ENCODE measurements at places on chromosomes 4 and X.

DNA sequence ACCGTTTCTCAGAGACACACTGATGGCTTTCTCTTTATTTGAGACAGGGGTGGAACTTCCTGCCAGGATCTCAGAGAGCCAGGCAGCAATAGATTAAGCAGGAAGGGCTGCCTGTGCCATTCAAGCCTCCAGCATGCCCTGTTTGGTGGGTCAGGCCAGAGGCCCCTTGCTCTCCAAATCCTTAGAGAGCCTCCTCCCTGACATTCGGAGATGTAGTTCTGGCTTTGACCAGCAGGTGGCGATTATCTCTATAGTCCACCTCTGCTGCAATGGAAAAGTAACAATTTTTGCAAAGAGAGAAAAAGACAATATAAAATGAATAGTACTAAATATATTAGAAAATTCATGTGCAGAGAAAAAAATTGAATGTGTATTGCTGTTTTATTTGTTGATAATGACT, 93.9 kb downstream of the NXF2B start:
- DNase-seq: peak; percentile 63

- DNase-seq: no peak
Measured at GRCh38 chr4:30863021-30863420, 142.9 kb downstream of the PCDH7 start.

- DNase-seq: no peak
Measured at GRCh38 chr4:25801594-25801993, 61.2 kb downstream of the SEL1L3 start.

DNA sequence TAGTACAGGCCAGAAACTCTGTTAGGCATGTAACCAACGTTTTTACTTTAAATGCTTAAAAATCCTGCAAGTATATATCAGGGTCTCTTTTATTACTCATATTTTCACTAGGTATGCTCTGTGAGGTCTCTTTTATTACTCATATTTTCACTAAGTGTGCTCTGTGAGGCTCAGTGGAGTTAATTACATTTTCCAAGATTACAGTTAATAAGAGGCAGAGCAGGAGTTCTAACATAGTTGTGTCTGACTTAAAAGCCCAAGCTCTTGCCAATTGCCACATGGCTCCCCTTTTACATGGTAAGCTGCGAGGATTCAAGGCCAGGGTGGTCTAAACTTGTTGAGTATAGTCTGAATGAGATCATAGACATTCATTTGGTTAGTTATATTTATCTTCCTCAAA, 81.0 kb upstream of the ARMCX2 start:
- DNase-seq: no peak

DNA sequence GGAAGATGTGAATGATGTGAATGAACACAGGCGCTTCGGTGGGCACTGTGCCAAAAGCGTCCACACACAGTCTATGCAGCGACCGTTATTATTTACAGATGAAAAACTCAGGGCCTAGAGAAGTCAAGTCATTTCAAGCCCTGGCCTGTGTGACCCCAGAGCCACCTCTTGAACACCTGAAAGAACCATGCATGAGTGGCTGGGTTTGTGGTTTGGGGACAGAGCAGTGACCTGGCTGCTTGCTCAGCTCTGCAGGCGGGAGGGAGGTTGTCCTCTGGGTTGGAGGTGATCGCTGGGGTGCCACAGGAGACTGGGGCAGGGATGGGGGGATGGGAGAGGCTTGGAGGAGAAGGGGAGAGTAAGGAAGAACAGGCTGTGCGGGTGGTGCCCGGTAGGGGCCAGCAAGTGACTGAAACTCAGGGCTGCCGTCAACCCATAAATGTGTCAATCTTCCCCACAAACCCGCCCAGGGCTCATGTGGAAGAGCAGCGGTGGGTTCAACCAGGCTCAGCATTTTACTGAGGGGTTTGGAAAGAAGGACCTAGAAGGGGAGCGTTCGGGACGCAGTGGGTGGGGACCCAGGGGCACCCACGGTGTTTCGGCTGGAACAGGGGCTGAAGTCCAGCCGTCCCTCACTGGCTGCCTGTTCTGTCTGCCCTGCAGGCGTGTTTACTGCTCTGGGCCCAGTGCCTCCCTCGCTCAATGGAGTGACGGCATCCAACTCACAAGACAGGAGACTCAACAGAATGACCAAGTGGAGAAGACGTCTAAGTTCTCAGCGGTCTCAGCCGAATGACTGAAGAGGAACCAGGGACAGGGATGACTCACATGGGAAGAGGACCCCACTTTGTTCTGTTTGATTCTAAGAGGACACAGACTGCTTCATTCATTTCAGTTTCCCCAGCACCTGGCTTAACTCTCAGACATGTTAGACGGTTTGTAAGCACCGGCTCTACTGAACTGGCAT, 167.8 kb downstream of the AFAP1 start:
- no peak for DNase-seq

GRCh38 chrX:96861218-96861617, 22.5 kb upstream of the RPA4 start:
- no peak for DNase-seq

- no peak for DNase-seq
Measured at GRCh38 chr4:73998040-73999011, at the start of gene CXCL5. CXCL5 (minus strand) TSS chr4:73998677; CDS start chr4:73998581, 96 bp downstream.

DNA sequence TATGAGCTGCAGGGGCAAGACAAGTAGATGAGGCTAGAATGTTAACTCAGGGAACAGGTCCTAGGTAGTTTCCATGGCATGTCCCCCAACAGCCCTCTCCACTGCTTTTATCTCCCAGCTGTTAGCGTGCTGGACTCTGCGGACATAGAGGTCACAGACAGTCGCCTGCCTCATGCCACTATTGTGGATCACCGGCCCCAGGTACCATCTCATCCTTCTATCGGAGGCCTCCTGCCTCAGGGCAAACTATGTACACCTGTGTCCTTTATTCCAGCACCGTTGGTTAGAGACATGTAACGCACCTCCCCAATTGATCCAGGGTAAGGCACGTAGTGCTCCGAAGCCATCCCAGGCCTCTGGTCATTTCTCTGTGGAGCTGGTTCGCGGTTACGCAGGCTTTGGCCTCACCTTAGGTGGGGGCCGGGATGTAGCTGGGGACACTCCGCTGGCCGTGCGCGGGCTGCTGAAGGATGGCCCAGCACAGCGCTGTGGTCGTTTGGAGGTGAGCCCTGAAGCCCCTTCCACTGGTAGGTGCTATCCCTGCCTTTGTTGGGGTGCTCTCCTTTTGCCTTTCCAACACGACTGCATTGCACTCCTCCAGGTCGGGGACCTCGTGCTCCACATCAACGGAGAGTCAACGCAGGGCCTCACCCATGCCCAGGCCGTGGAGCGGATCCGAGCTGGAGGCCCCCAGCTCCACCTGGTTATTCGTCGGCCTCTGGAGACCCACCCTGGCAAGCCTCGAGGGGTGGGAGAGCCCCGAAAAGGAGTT, 2.2 kb downstream of the MAGIX start:
- DNase-seq: no peak

- DNase-seq: no peak
Measured at GRCh38 chr4:172830295-172830764, 338.3 kb upstream of the GALNT7 start.

DNA sequence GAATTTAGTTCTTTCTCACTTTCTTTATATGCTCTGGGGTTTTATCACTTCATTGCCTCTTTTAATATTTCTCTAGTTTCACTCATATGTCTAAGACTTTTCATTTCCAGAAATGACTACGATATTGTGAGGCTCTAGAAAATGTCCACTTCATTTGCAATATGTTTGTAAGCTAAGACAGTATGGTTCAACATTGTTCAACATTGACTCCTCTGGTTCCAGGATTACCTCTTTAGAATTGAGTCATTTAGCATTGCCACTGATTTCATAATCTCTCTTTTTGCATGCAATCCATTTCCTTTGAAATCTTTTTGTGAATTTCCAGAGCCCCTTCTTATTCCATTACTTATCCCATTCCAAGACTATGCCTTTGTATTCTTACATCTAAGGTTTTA, 32.3 kb downstream of the BBS12 start:
- DNase-seq: no peak

GRCh38 chrX:121598356-121598755, 550.9 kb downstream of the GLUD2 start:
- DNase-seq: no peak

DNA sequence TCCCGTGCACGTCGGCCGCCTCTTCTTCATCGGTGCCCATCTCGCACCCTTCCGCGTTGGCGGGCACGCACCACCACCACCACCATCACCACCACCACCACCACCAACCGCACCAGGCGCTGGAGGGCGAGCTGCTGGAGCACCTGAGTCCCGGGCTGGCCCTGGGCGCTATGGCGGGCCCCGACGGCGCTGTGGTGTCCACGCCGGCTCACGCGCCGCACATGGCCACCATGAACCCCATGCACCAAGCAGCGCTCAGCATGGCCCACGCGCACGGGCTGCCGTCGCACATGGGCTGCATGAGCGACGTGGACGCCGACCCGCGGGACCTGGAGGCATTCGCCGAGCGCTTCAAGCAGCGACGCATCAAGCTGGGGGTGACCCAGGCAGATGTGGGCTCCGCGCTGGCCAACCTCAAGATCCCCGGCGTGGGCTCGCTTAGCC, 1.4 kb downstream of the POU4F2 start:
- no peak for DNase-seq

- DNase-seq: no peak
Measured at GRCh38 chr4:13298655-13299054, 185.5 kb downstream of the RAB28 start.

- no peak for DNase-seq
Measured at GRCh38 chr4:70337886-70338420, 3.2 kb downstream of the CABS1 start.

DNA sequence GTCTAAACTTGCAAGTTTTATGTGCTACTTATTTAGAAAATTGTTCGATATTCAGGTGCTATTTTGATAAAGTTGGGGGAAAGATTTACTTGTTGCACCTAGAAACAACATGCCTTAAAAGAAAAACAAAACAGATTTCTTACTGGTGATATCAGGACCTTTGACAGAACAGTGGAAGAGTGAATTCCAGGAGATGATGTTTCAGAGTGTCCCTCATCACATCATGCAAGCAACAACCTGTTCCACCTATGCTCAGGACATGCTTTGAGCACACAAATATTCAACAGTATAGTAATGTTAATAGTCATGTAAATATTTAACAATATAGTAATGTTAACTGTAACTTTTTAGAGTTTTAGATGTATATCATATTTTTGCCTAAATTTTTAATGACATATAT, 23.9 kb upstream of the RNF128 start:
- no peak for DNase-seq

DNA sequence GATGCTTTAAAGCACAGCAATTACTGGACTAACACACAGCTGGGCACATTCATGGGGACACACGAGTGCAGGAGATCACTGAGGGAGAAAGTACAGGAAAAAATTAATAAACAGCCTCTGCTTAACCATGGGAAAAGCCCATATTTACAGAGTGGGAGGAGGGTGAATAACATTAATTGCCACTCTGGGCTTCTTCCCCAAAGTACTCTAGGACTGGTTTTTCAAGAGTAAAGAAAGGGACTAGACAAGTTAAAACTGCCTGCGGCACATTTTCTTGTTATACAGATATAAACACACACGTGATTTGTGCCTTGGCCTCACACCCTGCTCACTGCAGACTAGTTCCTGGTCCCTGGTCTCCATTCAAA, 179.7 kb upstream of the TET2 start:
- DNase-seq: no peak

- DNase-seq: no peak
Measured at GRCh38 chr4:1050486-1051213, 39.2 kb downstream of the FGFRL1 start.

DNA sequence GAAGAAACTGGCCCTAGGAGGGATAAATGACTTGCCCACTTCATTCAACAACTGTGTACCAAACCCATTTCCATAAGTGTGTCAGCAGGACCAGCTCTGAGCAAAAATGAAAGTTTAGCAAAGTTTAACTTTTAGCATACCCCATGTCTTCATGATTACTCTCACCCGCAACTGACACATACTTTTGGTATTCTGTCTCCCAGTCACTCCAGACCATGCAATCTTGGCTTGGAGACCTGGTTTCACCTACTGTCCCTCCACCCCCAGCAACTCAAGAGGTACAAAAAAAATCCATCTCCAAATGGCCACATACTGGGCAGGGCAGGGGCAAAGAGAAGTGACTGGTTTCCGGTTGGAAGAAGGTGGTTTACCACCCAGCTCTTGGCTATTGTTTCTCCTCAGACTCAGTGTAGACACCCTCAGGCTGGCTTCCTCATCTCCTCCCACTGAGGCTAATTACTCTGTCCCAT, 79.8 kb downstream of the RLIM start:
- DNase-seq: no peak

DNA sequence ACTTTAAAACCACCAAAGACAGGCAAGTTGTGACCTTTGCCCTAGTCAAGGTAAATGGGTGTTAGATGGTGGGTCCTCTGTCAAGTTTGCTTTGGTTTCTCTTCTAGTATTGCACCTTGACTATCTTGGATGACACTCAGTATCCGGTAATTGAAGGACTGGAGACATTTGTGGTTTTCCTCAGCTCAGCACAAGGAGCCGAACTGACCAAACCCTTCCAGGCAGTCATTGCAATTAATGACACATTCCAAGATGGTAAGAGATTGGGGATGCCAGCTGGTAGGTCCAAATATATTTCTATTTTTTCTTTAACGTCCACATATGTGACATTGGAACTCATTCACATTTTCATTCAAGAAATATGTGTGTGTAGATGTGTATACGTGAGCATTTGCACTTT, 69.3 kb upstream of the ANXA3 start:
- no peak for DNase-seq

DNA sequence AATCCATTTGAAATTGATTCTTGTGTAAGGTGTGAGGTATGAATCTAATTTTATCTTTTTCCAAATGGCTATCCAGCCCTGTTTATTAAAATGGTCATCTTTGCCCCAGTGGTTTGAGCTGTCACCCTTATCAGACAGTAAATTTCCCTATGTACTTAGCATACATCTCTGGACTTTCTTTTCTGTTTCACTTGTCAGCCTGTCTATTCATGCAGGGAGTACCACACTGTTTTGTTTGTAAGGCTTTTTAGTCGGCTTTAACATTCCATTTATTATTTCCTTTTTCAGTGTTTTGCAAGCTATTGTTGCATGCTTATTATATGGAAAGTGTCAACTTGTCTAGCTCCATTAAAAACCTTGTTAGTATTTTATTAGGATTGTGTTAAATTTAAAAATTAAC, 155.8 kb downstream of the STAG2 start:
- DNase-seq: no peak

GRCh38 chr4:76950052-76950955, 752 bp downstream of the SEPTIN11 start:
- peak; percentile 54 for DNase-seq

GRCh38 chrX:1295550-1295949, 26.9 kb downstream of the CSF2RA start:
- DNase-seq: no peak

GRCh38 chrX:76827672-76828071, 400.2 kb downstream of the MAGEE1 start:
- DNase-seq: no peak
